ENCODE measurements at places on chromosomes 2 and 18. TPM values are rescaled to one million over a fixed set of nuclear protein-coding genes. Genes with fewer than 3 reads are reported as not detected.

Gene CTNNA2
- not detected for total RNA-seq

Gene CDH7
- total RNA-seq: not detected

Gene AQP12B
- total RNA-seq: not detected

Gene GBX2
- not detected for total RNA-seq

Gene VIL1
- total RNA-seq: not detected

Gene L3MBTL4
- total RNA-seq: not detected

Gene APLF
- total RNA-seq: 4.5 TPM

Gene PLCD4
- 0.74 TPM for total RNA-seq

Gene ZC3H15
- total RNA-seq: 35.2 TPM

Gene LDLRAD4
- 1.2 TPM for total RNA-seq

Gene TMEM247
- total RNA-seq: not detected

Gene NTSR2
- total RNA-seq: not detected

Gene HOXD12
- not detected for total RNA-seq

Gene IL1F10
- not detected for total RNA-seq

Gene TNS1
- total RNA-seq: 6.0 TPM

Gene SKA1
- total RNA-seq: 18.3 TPM

Gene CBLN2
- not detected for total RNA-seq

Measured in PC-9 (cell line).